ENCODE measurements at places on chromosomes 5 and 9. TPM values are rescaled to one million over a fixed set of nuclear protein-coding genes. Genes with fewer than 3 reads are reported as not detected.

CDKN2A gene
- 0.48 TPM for total RNA-seq

IRGM gene
- not detected for total RNA-seq

ACSL6 gene
- 3.9 TPM for total RNA-seq

LRRC19 gene
- not detected for total RNA-seq

FBXL17 gene
- 41.6 TPM for total RNA-seq

GLRA1 gene
- not detected for total RNA-seq

PAX5 gene
- not detected for total RNA-seq

ABCA2 gene
- total RNA-seq: 28.5 TPM

PTGR1 gene
- 43.7 TPM for total RNA-seq

MAMDC2 gene
- 3.6 TPM for total RNA-seq

ECSCR gene
- 30.4 TPM for total RNA-seq

CMYA5 gene
- total RNA-seq: 1,721 TPM
